ENCODE measurements at places on chromosomes 7 and 10.
A peak's percentile ranks its signal among the peaks of the same experiment; 100 is the strongest.

- DNase-seq = no peak
These were observed 21.5 kb upstream of the RUFY2 start for GRCh38 chr10:68428396-68429104.

DNA sequence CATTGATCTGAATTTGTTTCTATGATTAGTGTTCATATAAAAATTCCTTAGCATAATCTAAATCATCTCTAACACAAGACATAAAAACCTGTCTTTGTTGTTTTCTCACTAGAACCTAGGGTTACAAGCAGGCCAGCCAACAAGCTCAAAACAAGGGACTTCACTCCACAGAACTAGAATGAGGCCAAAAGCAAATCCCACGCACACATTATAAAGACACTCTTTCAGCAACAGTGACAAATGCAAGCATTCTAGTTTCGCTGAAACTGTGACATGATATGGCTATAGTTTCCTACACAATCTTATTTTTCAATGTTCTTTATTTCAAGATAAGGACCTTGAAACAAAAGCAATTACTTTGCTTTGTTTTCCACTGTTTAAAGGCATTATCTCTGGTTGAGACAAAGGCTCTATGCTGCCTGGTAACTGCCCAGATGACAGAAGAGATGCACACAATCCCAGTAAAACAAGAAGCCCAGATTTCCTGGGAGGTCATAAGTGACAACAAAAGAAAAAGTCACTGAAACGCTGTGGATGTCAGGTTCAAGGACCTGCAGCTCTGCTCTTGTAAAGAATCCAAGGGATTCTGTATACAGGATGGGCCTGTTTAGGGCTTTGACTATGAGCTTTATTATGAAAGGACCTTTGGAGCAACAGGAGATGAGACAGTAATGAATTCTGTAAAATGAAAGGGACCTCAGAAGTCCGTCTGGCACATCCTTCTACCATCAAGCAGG is 105.3 kb downstream of the SORCS1 start:
- DNase-seq = no peak

- no peak for DNase-seq
These were observed 179.9 kb downstream of the AUTS2 start for GRCh38 chr7:69778138-69778537.

GRCh38 chr10:25633542-25633941 is 300.5 kb upstream of the MYO3A start:
- no peak for DNase-seq

GRCh38 chr7:90213521-90213920 is 2.0 kb downstream of the STEAP2 start:
- DNase-seq = no peak

DNA sequence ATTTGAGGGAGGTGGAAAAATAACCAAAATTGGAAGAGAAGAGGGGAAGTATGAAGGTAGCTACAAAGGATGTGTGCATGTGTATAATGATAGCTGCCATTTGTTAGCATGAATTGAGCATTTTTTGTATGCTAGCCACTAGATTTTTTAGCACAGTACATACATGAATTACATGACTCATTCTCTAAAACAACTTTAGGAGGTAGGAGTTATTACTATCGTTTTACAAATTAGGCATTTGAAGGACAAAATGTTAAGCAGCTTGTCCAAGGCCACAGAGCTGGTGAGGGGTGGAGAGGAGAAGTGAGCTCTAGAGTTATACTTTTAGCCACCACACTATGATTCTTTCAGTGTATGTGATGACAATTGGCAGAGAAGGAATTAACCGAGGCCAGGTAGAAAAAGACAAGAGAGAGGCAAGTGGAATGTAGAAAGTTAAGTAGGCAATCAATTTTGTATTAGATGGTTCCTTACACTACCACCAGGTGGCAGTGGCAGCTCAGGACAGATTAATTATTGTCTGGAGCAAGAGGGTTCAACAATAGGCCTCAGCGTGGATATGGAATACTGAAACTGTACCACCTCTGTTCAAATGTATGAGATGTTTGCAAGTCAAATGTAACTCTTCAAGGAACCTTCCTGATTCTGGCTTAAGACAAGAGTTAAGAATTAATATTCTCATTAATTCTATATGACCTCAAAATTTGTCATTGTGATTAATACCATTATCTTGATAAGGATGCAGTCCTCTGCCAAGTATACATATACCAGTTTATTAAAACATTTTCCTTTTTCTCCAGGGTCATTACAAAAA is 128.0 kb downstream of the MBL2 start:
- no peak for DNase-seq

DNA sequence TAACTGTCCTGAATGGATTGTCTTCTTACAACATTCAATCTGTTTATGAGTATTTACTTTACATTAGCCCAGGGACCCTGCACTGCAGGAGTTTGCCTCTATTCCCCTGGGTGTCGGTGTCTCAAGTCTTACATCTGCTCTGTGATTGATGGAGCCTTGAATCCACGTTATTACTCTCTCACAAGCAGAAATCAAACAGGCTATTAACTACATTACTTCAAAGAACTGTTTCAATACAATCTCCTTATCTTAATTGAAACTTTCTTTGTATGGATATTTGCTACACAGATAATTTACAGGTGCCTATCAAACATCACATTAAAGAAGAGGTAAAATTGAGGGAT is 3.1 kb upstream of the ARID5B start:
- DNase-seq = no peak

- no peak for DNase-seq
These were observed 266 bp upstream of the MDFIC start for GRCh38 chr7:114921631-114922025.

DNA sequence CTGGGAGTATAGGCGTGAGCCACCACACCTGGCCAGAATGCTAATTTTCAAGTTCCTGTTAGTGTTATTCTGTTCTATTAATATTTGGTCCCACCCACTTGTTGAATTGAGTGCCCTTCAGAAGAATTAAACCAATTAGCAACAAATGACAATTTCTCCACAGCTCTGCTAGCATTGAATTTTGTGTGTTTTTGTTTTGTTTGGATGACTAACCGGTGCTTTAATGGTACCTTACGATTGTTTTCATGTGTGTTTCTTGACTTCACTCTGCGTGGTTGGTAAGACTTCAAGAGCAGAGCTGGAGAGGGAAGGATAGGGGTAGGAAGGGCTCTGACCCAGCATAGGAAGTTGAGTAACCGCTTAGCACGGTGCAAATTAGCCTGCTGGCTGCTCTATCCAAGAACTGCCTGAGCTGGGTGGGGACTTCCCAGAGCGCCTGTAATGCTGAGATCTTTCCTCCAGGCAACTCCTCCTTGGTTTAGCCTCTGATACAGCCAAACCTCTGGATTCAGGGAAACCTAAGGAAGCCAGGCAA is 4.6 kb downstream of the ARPC1B start:
- no peak for DNase-seq

DNA sequence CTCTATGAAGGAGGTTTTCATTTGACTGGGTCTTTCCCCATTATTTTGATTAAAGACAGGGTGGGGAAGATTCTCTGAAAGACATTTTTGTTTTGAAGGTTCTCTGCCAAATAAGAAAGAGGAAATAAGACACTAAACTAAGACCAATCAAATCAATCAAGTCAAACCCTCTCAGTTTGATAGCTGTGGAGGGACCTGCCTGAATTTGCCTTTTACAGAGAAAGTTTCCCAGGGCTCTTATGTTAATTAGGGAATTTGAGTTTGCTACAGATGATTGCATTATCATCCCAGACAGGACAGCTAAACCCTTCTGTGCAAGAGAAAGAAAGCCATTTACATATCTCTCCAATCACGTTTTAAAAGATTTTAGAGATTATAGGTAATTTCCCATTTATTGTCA is 80.0 kb downstream of the CSTF2T start:
- no peak for DNase-seq

DNA sequence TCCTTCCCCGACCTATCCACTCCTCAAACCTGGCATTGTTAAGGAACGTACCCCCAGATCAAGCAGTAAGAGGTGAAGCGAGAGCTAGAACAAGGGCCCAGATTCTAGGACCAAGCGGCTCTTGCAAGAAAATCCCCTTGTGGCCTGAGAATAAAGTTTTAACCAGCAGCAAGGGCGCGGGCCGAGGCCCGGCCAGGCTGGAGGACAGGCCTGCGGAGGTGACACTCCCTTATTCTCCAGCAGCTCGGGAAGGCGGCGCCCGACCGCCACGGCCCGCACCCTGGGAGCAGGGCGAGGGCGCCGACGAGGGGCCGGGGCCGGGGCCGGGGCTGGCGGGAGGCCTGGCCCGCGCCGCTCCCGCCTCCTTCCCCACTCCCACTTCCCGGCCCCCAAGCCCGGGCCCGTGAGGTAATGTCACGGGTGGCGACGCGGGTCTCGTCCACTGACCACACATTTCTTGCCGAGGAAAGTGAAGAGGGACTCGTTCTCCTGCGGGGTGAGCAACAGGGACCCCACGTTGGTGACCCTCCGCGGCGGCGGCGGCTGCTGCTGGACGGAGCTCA is 551 bp downstream of the WASL start:
- peak; percentile 81 for DNase-seq

DNA sequence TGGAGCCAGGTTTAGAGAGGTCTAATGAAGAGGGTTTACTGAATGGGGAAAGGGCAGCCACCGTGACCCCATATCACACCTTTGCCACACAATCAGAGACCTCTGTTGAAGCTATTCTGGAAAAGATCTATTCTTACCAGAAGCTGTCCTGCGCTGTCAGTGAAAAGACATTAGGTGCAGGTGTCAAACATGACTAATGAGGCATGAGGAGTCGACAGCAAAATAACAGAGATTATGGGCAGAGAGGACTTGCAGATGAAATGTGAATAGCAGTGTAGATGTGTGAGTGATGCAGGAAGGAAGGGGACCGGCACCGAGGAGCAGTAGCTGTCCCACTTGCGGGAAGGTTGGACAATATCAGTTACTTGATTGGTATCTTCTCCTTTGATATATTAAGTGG is 627.7 kb upstream of the GALNT17 start:
- DNase-seq = no peak

- no peak for DNase-seq
These were observed 137.4 kb upstream of the RNF32 start for GRCh38 chr7:156503196-156503595.

GRCh38 chr10:33917069-33917780 is 582.8 kb upstream of the NRP1 start:
- DNase-seq = no peak

DNA sequence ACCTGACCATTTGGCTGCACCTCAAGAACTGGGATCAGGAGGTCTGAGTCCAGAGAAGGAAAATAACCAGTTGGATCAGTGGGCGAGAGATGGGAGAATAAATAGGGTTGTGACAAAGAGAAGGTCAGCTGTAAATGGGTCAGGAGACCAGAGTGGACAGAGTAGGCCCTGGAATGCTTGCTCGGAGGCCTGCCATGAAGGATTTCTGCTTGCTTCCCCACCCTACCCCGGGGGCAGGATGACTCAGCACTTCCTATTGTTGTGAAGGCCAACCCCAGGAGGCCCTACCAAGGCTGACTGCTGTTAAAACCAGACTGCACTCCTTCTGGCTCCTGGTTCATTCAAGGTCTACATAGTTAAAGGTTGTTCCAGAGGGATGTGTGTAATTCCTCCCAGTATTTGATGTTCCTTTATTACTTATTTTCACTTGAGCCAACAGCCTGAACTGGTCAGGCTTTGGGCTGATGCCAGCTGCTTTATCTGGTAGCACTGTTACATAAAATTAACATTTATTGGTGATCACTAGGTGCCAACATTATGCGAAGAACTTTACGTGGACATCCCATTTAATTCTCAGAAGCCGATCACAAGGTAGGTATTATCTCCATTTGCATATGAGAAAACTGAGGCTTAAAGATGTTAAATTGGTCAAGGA is 27.3 kb upstream of the IFRD1 start:
- peak; percentile 67 for DNase-seq

- DNase-seq = peak; percentile 72
These were observed 11.4 kb upstream of the SCART1 start for GRCh38 chr10:133442191-133442966.

- no peak for DNase-seq
These were observed 86.7 kb downstream of the PRKAG2 start for GRCh38 chr7:151790095-151790829.

GRCh38 chr10:7134448-7134847 is 276.4 kb downstream of the SFMBT2 start:
- DNase-seq = no peak

- DNase-seq = no peak
These were observed 437.5 kb downstream of the KIF20B start for GRCh38 chr10:90138844-90139243.

GRCh38 chr10:13637303-13637856 is 50.6 kb downstream of the PRPF18 start:
- DNase-seq = no peak

DNA sequence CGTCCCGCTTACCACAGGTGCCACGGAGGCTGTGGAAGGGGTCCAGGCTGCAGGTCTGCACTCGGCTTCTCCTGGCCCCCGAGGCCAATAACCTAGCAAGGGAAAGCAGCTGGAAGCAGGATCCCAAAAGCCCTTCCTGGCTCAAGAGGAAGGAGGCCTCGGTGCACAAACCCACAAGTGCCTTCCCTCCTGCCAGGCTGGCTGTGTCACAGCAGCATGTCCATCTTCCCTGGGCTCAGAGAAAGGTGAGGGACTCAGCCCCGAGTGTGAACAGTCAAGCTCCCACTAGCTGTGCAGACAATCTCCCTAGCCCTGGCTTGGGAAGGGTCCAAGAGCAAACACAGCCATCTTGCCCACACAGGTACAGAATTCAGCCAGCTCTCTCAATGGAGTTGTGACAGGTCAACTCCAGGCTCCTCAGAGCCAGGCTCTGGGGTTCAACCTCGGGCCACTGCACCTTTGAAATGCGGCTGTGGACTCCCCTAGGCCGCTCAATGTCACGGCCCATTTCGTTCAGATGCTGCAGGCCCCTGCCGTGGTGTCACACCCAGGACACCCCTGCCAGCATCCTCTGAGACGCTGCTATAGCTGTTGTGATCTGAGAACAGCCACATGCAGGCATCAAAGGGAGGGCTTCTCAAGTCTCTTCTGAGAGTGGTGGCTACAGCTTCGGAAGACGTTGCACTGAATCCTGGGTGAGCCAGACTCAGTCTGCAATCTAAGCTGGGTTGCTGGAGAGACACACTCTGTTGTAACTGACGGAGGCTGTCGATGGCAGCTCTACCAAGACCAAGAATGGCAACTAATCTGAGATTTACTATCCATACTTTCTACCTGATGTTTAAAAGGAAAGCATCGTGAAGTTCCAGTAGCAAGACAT is 137.9 kb downstream of the DIP2C start:
- no peak for DNase-seq

- no peak for DNase-seq
These were observed 22.6 kb upstream of the PSMG3 start for GRCh38 chr7:1592299-1592871.

GRCh38 chr10:110226926-110227641 is 19.7 kb downstream of the MXI1 start:
- DNase-seq = peak; percentile 79

GRCh38 chr10:126252884-126253610 is 135.2 kb downstream of the ADAM12 start:
- DNase-seq = no peak

DNA sequence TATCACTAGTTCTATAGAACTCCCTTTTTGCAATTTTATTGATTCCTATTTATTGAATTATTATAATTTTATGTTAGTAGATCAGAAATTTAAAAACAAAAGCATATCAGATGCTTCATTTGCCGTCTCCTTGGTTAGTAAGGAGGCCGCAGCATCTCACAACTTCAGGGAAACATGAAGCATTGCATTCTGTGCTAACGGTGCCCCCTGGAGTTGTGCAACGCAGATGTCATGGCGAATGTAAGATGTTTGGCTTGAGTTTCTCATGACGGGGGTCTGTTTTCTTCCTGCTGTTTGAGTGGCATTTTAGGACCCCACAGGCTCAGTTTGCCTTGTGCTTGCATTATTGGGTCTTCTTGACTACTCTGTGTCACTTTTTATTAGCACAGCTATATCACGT is 124.8 kb downstream of the CNNM2 start:
- DNase-seq = no peak

GRCh38 chr10:45241865-45242520 is 73.4 kb downstream of the OR13A1 start:
- DNase-seq = no peak

All from pancreas (tissue), 10 donors.